ENCODE measurements at places on chromosomes 5 and 9.

- no peak for DNase-seq
Observed at GRCh38 chr9:8883321-8883720, 1083.7 kb upstream of the DMAC1 start.

- DNase-seq: no peak
Observed at GRCh38 chr9:82184524-82184923, 196.0 kb downstream of the SPATA31D1 start.

GRCh38 chr9:128903871-128904620, 16.7 kb upstream of the PHYHD1 start:
- DNase-seq: no peak

- DNase-seq: peak; percentile 86
Observed at GRCh38 chr5:109410389-109411148, 795 bp upstream of the PJA2 start.

GRCh38 chr9:97900738-97901565, 21.3 kb downstream of the TRMO start:
- no peak for DNase-seq

DNA sequence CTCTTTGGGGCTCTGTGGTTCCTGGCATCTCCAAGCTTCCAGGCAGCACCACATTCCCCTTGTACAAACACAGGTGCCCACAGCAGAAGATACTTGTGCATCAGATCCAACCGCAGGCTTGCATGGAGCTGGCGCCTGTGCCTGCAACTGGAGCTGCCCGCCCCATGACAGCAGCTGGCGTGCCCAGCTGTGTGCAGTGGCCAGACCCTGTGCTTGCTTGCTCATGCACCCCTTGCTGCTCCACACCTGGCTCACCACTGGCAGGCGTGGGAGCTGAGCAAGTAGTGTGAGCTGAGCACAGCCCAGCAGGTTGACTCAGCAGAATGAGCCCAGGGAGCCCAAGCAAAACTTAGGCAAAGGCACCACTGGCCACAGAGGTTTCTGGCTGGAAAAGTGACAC, 84.4 kb upstream of the STARD4 start:
- no peak for DNase-seq

DNA sequence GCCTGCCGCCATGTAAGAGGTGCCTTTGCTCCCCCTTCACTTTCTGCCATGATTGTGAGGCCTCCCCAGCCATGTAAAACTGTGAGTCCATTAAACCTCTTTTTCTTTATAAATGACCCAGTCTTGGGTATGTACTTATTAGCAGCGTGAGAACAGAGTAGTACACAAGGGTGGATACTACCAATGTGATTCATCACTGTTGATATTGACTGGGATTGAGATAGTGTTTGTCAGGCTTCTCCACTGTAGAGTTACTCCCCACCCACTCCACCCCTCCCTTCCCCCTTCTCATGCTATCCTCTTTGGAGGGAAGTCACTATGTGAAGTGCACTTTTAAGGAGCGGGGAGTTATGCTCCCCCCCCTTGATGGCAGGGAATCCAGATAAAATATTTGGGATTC, 11.4 kb upstream of the CRHBP start:
- DNase-seq: no peak

- DNase-seq: no peak
Observed at GRCh38 chr9:70093095-70093494, 49.4 kb downstream of the MAMDC2 start.

DNA sequence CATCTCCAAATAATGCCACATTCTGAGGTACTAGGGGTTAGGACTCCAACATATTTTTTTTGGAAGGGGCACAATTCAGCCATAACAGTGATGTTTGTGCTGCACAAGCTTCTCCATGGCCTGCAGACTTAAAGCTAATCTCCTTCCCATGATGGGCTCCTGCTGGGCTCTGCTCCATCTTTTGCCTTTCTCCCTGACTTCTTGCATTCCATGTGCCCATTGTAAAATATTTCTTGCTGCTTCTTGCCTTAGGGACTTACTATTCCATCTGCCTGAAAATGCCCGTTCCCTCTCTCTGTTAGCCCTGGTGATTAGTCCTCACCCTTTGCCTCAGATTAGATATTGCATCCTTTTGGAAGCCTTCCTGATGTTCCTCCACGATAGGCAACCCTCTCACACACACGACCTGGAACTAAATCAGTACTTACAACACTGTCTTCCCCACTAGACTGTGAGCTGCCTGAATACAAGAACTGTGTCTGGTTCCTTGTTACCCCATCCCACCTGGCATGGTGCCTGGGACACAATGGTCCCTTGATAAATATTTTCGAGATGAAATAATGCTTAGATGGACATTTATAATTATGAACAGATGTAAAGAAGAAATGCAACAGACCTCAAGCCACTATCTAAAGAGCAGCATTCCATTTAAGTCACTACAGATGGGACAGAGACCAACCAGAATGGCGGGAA, 33.5 kb downstream of the OR1J1 start:
- DNase-seq: no peak

- no peak for DNase-seq
Observed at GRCh38 chr5:55306641-55307382, 682 bp downstream of the DHX29 start.

- DNase-seq: no peak
Observed at GRCh38 chr5:165630261-165630778, 2124.9 kb downstream of the MAT2B start.

DNA sequence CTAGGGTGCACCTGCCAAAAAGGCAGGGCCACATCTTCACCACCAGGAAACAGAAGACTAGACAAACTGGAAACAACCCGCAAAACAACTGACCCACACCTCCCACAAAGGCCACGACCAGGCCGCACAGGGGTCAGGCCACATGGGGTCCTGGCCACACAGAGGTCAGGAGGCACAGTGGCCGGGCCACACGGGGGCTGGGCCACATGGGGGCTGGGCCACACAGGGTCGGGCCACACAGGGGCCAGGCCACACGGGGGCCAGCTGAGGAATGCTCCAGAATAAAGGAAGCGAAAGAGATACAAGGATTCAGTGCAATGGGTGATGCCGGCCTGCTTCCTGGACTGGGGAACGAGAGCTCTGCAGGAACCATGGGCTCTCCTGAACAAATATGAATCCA, 91.6 kb downstream of the OLFM1 start:
- no peak for DNase-seq

DNA sequence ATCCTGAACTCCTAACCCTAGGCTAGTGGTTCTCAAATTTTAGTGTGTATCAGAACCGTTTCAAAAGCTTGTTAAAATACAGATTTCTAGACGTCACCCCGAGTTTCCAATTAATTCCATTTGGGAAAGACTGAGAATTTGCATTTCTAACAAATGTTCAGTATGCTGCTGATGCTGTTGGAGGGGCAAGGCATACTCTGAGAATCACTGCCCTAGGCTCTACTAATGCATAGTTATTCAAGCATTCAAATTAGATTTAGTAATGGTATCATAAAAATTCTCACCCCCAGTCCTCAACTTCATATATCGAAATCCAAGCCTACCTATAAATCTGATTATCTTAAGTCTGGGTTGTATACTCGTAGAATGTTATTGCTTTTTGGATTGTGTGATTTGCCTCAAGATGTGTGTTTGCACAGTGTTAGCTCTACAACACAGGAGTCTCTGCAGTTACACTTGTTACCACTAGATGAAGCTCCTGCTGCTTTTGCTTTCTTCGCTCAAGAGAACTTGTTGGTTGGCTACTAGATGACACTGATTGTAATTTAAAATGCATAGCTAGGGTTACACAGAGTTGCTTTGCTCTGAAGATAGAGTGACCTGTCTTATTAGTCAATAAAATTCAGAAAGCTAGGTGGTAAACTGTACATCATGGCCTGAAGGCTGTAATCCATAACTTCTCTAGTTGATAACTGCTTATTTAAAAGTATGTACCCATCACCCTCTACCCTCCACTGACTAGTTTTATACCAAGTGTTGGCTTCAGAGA, 7.5 kb upstream of the ERAP2 start:
- no peak for DNase-seq

- no peak for DNase-seq
Observed at GRCh38 chr5:170589643-170590042, 85.8 kb downstream of the KCNIP1 start.

DNA sequence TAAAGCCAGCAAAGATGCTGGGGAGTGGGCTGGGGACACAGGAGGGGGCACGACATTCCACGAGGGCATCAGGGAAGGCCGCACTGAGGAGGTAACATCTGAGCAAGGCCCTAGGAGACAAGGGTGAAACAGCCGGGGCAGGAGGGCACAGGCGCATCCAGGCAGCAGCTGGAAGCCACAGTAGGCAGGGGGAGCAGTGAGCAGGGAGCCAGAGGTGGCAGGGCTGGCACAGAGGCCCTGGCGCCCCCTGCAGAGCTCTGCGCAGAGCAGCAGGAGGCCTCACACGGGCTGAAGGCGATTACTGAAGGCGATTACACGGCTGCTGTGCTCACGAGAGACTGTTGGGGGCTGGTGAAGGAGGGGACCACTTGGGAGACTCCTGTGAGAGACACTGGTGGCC, 15.4 kb downstream of the LMAN2 start:
- DNase-seq: no peak

DNA sequence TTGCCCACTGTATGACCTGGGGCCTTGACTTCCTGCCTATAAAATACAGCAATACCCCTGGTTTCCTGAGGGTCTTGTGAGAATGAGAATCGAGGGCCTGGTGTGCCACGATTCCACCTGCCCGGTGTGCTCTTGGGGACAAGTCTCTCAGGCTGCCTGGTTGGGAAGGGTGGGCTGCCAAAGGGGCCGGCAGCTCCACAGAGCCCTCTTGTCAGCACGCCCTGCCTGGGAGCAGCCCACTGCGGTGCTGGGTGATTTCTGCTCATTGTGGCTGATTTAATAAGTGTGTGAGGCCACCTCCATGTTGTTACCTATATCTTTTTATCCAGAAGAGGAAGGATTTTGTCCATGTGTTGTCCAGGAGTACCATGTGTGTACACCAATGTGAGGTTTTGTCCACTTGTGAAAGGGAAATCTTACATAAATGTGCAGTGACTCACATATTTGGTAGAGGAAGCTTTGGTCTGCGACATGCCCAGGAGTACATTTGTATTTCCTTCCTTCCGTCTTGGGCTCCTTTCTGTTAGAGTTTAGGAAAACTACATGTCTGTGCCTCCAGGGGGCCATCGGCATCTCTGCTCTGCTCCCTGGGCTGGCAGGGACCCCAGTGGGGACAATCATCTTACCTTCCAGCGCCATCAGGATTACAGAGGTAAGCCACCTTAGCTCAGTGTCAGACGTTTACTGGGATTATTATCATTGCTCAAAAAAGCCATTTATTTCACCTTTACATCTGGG, 108.6 kb downstream of the PHF2 start:
- DNase-seq: no peak

- DNase-seq: no peak
Observed at GRCh38 chr9:6996061-6996854, 238.5 kb downstream of the KDM4C start.

DNA sequence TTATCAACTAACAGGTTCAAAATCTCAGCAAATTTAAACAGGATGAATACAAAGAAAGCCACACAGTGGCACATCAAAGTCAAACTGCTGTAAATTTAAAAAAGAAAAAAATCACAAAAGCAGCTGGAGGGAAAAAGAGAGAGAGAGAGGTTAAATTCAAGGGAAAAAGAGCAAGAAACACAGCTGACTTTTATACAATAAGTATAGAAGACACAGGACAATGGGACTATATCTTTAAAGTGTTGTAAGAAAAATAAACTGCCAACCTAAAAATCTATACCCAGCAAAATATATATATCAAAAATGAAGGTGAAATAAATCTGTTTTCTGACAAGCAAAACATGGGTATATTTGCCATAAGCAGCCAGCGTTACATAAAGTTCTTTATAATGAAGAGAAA, 261.5 kb downstream of the TLE1 start:
- no peak for DNase-seq

DNA sequence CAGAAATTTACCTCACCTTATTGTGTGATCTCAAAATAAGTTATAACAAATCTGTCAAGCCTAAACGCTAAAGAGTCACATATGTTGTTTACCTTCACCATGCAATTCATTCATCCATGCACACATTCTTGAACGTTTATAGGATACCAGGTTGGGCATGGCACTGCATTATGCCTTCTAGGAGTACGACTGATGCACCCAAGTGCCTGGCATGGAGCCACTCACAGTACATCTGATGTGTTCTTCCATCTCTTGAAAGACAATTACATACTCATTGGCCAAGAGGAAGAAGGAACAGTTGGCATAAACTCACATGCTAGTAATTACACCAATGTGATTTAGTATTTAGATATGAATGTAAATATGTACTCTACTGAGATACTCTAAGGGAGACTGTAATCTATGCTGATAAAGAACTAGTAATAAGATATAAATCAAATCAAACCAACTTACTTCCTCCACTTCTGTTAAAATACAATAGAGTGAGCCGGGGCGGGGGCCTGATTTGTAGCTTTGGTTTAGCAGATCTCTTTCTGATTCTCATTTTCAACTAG, 90.7 kb downstream of the LPAR1 start:
- no peak for DNase-seq

- DNase-seq: no peak
Observed at GRCh38 chr5:57368010-57368409, 114.6 kb downstream of the ACTBL2 start.

DNA sequence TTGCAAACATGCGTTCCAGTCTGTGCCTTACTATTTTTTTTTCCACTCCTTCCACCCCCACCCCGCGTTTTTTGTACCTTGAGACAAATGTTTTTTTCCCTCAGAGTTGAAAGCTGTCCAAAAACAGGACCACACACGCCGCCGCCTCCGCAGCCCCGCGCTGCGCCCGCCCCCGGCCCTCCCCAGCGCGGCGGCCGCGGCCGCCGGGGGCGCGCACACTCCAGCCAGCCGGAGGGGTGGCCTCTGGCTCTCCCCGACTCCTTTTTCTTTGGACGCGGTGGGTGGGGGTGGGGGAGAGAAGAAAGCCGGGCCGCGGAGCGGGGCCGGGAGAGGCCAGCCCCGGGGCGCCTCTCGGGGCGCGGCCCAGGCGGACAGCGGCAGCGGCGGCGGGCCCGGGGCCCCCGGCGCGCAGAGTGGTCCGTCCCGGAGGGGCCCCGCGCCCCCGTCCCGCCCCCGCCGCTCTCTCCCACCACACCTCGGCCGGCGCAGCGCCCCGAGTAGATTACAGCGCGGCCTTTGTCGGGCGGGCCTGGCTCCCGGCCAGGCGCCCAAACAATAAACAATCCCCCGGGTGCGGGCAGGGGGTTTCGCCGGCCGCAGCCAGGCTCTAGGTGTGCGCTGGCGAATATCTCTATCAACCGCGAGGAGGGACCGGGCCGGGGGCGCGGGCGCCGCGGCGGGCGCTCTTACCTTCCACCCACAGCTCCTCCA, 10.9 kb downstream of the PTCH1 start:
- DNase-seq: peak; percentile 85

- no peak for DNase-seq
Observed at GRCh38 chr9:99773468-99774138, 48.1 kb upstream of the NR4A3 start.

- DNase-seq: no peak
Observed at GRCh38 chr5:122738088-122738487, 36.8 kb upstream of the SNX2 start.

DNA sequence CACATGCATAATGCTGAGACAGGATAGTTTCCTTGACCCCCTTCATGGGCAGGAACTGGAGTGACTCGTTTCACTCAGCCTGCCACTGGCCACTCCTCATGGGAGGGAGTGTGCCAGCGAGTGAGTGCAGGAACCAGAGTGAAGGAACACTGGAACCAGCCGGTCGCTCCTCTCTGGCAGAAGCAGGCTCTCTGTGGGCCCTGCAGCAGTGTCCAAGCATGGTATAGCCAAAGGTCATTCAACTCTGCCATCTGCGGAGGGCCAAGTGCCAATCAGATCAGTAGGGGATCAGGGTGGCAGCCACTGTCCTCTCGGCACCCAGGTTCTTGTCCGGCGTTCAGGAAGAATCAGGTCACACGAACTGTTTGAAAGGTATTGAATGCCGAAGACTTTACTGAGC, 169.3 kb upstream of the PPP1R2B start:
- DNase-seq: peak; percentile 39

- no peak for DNase-seq
Observed at GRCh38 chr5:11110128-11110527, 349.1 kb upstream of the DAP start.

Data from left lung (tissue), 14 donors.